KBM-7 (cell line): ENCODE measurements at places on chromosomes 4 and X.

- no peak for DNase-seq
Observed at GRCh38 chr4:112751447-112751846, 114.5 kb downstream of the LARP7 start.

DNA sequence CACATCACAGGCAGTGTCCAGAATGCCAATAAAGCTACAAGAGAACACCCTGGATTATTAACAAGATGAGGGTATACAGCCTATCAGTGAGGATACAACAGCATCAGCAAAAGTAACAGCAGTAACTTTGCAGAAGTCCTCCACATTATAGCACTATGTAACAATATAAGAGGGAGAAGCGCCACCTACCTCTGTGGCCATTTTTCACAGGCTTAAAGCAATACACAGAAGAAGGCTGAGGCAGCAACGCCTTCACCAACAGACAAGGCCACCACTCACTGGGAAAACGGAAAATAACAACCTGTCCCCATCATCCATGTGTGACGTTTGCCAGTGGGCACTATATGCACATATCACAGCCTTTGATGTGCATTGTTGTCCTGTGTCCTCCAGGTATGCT lies 12.5 kb downstream of the RTL8B start:
- DNase-seq, result no peak

DNA sequence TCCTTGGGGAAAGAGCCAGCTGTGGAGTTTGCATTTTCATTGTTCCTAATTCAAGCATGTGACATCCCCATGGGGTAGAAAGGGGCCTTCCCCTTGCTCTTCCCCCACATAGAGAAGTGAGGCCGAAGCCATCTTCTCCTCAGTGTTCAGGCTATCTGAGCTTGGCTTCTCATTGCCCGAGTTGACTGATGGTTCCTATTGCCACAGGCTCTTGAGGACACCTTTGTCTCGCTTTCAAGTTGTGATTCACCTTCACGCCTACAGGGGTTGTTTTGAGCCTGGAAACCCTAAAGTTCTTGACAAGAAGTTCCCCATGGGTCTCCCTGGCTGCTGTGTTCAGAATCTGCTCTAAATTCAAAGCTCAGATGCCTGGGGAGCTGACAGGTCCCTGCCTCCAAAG lies 25.0 kb downstream of the CCNQ start:
- DNase-seq, result no peak

DNA sequence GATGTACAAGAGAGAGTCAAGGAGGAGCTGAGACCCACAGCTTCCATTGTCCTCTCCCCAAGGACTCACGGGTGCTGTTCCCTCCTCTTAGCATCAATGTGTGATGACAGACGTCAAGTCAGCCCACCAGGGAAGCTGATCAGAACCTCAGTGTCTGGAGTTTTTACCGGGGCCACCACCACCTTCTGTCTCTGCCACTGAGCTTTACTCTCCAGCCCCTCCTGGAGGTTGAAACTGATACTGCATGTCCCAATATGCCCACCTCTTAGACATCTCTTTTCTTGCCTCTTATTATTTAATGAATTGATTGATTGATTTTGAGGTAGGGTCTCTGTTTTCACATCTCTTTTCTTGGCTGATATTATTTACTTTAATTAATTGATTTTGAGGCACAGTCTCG lies 10.3 kb upstream of the AKAP17A start:
- peak; percentile 99 for DNase-seq

DNA sequence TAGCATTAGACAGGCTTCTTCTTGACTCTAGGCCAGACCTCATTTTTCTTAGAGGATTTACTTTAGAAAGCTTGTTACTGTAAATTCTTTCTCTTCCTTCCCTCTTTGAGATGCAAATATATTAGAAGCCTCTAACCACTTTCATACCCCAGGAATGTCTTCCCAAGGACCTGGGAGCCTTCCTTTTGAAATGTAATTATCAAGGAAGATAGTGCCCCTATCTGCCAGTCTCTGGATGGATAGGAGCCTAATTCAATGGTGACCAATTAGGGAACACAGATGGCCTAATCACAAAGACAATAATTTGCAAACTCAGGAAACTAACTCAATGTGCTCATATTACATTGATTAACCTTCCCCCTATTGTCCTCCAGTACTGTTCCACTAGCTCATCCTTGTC lies 145.6 kb upstream of the DCAF8L1 start:
- DNase-seq, result no peak

DNA sequence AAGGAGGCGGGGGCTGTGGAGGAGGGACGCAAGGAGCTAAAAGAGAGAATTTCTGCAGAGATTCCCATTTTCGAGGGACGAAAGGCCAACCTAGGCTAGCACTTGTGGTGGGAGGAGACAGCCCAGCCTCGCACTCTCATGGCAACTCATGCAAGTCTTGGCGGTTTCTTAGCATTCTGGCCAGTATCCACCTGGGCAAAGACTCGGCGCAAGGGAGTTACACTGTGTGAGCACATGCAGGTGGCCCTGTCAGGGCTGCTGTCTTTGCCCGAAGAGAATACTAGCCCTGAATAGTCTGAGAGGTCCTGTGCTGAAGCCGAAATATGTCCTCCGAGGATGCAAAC lies 15.5 kb downstream of the MCF2 start:
- no peak for DNase-seq

- DNase-seq, result no peak
Observed at GRCh38 chrX:149392921-149393320, 112.2 kb downstream of the IDS start.

- DNase-seq, result no peak
Observed at GRCh38 chr4:140697709-140698560, 58.2 kb downstream of the TBC1D9 start.

DNA sequence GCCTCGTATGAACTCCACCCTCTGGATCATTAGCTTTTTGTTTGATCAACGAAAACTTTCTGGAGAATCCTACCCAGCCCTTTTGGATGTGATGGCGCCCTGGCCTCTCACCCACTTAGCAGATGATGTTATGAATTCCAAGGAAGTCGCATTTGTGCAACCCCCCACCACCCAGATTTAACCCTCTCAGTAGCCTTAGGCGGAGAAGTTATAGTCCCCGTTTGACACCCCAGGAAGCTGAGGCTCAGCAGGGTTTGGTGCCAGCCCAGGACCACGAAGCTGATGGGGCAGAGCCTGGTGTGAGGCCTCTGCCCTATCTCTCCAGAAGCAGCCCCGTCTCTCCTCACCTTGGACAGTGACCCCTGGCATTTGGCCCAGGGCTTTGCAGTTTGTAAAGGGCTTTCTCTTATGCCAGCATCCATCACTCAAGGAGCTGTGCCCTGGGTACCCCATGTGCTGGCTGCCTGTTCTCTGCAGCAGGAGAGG lies 1.0 kb downstream of the WFS1 start:
- DNase-seq, result no peak

GRCh38 chr4:87530868-87531267 lies 1.7 kb upstream of the SPARCL1 start:
- DNase-seq, result no peak

DNA sequence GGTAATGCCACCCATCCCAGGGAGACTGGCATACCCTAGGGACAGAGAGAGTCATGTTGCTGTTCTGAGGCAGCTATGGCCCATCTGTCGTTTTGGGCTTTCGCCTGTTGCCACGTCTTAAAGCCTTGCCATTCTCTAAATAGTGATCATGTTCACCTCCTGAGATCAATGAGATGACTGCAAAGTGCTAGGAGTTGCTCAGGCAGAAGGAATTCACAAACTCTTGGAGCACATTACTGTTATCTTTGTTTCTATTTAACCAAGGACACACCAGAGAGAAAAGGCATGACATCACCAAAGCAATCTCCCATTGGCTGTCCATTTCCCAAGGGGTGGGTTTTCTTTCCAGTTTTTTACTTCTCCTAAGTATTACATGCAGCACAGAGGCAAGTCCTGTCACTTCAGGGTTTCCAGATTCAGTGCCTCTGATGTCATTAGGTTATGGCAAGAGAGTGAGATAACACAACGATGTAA lies 37.1 kb upstream of the SETD7 start:
- no peak for DNase-seq

- DNase-seq, result peak; percentile 50
Observed at GRCh38 chr4:158722291-158722916, 792 bp downstream of the PPID start.

- DNase-seq, result no peak
Observed at GRCh38 chrX:69031181-69031580, 134.1 kb downstream of the PJA1 start.

DNA sequence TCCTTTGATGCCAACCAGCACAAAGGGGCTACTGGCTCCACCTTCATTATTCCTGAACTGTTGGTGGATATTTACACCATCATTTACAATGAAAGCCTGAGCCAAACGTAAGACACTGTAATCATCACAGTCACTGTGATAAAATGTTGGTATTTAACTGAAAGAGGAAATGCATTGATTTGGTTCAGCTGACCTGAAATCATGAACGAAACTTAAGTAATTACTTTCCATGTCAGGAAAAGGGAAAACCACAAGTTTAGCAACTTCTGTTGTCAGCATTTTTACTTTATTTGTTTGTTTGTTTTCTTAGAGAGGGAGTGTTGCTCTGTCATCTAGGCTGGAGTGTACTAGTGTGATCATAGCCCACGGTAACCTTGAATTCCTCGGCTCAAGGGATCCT lies 247.8 kb upstream of the FAM47A start:
- DNase-seq, result no peak

DNA sequence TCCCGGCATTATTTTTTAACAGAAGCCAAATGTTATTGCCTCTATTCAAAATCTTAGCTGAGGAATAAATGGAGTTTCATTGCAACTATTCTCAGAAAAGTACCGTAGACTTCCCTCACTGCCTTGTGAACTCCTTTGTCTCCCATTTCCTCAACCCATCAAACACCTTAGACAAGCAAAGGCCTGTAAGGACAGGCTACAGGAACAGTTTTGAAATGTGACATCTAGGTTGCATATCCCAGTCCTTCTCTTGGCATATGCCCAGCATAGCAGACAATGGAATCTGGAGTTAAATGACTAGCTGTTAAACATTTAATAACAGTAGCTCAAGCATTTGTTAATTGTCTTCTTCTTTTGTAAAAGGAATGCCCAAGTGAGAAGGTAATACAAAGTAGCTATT lies 1371.7 kb downstream of the STIM2 start:
- no peak for DNase-seq

DNA sequence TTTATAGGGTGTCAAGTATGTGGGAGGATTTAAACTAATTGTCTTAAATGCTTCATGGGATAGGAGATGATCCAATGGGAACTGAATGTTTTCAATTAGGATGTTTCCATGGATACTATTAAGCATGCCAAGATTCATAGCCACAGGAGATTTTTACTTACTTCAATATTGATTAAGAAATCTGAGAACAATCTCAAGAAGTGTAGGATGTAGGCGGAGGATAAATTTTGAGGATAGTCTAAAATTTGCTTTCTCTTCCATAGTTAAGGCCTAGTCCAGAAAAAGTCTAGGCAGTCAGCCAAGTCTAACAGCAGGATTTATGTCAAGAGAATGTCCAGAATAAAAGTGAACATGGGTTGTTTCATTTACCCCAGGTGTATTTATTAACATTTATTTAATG lies 32.8 kb downstream of the REPS2 start:
- DNase-seq, result no peak

DNA sequence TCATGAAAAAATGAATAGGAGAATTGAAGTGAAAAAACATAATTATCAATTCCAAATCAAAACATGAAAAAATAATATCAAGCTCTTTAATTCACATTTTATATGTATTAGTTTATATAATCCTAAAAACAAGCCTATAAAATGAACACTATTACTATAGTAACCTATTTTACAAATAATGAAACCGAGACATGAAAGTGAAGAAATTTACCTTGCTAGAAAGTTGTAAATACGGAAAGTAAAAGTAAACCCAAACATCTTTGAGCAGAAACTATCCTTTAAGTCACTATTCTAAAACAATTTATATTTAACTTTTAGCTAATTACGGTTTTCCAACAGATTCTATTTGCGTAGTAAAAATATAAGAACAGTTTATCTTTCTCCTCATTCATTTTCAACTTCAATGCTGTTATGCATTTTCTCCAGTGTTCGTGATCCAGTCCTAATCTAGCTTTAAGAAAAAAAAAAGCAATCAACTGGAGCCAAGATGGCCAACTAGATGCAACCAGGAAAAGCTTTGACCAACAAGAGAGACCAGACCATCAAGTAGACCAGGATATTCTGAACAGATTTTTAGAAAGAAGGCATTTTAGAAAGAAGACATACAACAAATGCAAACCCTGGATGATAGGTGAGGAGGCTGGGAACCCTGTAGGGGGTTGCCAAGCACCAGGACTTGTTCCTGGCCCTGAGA lies 67.0 kb downstream of the DDX53 start:
- DNase-seq, result no peak

GRCh38 chr4:153521999-153522801 lies 56.0 kb downstream of the TMEM131L start:
- peak; percentile 84 for DNase-seq

DNA sequence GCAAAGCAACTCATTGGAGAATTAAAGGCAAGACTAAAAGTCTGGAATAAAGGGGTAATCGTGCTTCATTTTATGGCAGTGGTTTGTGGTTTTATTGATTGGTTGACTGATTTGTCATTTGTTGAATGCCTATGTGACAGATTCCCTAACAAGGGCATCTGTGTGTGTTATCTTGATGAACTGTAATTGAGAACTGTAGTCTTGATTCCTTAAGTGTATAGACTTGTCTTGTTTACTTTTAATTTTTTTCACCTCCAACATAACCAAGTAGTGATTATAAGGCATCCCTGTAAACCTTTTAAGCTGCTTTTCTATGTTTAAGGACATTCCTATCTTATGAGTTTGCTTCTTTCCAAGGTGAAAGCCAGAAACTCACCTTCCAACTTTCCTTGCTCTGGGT lies 216.0 kb upstream of the TAPT1 start:
- DNase-seq, result no peak

- no peak for DNase-seq
Observed at GRCh38 chr4:67436742-67437141, 108.6 kb downstream of the CENPC start.

DNA sequence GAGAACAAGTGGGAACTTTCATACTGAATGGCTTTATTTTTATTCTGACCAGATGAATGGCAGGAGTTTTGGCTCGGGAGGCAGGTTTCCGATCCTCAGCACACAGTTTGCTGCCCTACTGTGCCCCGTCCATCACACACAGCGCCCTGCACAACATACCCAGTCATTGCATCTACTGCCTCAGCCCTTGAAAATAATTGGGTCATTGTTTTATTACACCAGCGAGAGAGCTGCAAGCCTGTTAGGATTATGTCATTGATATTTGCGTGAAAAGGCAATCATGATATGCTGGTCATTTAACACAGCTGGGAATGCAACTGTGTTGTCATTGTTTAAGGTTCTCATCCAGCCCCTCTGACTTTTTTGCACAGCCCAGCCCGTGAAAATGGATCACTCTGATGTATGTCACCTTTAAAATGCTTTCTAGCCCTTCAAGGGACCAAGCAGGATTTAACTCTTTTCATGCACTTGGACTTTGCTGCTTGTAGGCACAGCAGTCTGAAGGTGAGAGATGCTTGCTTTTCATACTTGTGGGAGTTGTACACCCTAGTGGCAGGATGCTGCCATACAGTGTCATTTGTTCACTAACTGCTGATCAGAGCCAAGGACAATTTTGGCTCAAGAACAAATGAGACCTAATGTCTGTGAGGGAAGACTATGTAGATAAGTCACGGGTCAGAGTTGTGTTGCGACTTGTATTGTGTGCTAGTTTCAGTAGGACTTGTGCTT lies 62.3 kb downstream of the RTL9 start:
- peak; percentile 28 for DNase-seq
